Hepatocyte (in vitro differentiated cells): ENCODE measurements at places on chromosomes 12 and 14. TPM values are rescaled to one million over a fixed set of nuclear protein-coding genes. Genes with fewer than 3 reads are reported as not detected.

TBPL2 gene
- 0.23 and 0.27 TPM in 2 replicates for polyA plus RNA-seq

MUCL1 gene
- not detected in 2 replicates for polyA plus RNA-seq

- DNase-seq, result peak; percentile 29
These were observed 4.5 kb upstream of the KRT4 start for GRCh38 chr12:52818388-52818787.

DNA sequence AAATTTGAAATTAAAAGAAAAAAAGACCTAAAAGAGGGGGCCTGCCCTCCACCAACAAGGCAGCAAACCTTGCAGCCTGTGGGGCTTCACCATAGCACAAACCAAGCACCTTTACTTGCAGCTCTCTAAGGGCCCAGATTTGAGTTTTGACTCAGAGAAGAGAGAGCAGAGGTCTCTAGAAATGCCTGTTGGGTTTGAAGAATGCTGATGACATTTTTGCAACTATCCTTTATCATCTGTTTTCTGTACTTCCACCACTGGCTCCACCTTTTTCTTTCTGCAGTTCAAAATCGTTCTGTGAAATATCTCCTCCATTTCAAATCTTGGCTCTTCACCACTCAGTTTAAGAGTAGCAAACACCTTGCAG, 83.8 kb upstream of the HMGA2 start:
- DNase-seq, result no peak

DNA sequence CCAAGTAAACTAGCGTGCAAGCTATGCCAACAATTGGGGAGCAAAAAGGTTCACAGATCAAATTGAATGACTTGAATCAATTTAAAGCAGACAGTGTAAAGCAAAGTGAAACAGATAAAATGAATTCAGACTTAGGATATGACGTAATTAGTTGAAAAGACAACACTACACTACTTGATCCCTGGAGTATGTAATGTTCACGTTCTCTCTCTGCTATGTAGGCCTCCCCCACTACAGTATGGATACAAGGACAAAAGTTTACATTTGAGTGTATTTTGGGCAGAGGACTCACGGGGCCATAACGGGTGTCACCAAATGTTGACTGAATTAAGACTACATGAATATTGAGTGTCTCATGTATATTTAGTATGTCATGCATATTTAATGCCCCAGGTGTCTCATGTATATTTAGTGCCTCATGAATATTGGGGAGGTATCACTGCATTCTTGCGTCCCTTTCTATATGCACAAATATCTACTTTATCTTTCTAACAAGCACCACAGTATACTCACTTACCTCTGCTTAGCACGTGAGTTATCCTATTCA, 44.5 kb downstream of the RERGL start:
- no peak for DNase-seq

GRCh38 chr14:25055992-25056687, 6.2 kb upstream of the STXBP6 start:
- DNase-seq, result no peak

ANKS1B gene
- polyA plus RNA-seq, result 1.6 and 3.7 TPM in 2 replicates

DNA sequence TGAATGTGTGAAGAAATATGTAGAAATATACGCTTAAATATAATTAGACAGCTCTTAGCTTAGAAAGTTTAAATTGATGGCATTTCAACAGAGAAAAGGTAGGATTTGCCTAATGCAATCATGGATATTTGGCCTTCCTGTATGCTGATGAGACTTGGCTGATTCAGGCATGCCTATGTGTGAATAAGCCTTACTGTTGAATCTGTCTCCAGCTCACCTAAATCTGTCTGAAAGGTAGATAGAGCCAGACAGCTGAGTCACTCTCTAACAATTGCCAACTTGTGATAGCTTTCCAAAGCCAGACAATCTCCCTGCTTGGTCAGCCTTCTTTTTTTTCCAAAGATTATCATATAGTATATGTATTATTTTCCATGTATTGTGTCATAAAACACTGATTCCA, 92.8 kb upstream of the FLRT2 start:
- DNase-seq, result peak; percentile 38

GRCh38 chr12:61780435-61780834, 479.8 kb upstream of the USP15 start:
- DNase-seq, result no peak

DNA sequence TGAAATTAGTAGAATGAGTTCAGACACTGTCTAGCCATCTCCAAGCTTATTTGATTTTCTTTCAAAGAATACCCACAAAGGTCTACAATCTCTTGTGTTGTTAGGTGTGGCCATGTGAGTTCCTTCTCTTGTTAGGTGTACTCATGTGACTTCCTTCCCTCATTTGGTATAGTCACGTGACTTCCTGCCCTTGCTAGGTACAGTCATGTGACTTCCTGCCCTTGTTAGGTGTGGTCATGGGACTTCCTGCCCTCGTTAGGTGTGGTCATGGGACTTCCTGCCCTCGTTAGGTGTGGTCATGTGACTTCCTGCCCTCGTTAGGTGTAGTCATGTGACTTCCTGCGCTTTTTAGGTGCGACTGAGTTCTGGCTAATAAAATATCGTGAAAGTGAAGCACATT, 179.6 kb downstream of the TMX1 start:
- DNase-seq, result no peak

DNA sequence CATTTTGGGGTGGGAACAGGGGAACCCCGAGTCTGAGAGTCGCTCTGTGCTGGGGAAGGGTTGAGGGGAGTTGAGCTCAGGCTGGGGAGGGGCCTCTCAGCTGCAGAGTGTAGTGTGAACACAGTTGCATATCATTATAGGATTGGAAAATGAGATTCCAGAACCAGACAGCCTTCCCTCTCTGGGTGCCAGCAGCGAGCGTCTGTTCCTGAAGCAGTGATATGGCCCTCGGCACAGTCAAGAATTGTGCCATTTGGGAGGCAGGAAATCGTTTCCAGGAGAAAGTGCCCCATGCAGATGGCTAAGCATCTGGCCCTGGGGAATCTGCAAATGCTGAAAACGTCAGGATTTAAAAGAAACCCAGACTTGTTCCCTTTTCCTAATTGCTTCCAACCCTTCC, 70.4 kb upstream of the SFSWAP start:
- DNase-seq, result no peak

DNA sequence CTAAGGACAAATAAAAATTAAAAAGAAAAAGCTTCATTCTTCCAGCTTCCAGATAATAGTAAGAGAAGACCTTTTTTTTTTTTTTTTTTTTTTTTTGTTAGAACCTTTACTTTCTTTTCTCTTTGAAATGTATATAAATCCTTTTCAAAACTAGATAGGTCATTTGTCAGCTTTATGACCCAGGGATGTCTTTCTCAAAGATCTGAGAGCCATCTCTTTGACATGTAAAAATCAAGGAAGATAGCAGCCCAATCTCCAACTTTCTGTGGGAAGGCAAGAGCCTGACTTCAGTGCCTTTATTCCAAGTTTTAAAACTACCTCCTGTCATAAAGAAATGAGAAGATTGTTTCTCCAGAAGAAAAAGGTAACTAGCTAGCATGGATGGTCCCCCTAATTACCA, 203.3 kb upstream of the LRFN5 start:
- no peak for DNase-seq

GRCh38 chr12:47082796-47083621, 3.2 kb upstream of the AMIGO2 start:
- DNase-seq, result peak; percentile 63
